Forelimb muscle (tissue), 1 donor: ENCODE measurements at places on chromosomes 3 and 15.

DNA sequence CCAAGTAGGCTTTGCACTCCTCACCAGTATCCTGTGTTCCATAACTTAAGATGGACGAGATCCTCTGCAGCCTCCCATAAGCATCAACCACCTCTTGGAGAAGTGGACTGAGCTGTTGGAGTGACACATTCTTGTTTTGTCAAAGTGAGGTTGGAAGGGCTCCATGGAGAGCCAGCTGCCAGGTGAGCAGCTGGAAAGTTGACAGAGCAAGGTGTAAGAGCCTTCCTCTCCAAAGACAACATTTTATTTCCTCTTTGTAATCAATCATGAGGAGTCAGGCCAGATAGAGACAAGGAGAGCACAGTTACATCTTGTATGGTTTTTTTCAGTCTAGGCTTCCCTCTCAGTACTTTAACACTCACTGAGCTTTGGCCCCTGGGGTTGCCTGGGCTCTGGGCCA lies 5.1 kb downstream of the ABI3BP start:
- no peak for DNase-seq

GRCh38 chr3:125129512-125129997 lies 73.8 kb upstream of the HEG1 start:
- DNase-seq: peak; percentile 92

DNA sequence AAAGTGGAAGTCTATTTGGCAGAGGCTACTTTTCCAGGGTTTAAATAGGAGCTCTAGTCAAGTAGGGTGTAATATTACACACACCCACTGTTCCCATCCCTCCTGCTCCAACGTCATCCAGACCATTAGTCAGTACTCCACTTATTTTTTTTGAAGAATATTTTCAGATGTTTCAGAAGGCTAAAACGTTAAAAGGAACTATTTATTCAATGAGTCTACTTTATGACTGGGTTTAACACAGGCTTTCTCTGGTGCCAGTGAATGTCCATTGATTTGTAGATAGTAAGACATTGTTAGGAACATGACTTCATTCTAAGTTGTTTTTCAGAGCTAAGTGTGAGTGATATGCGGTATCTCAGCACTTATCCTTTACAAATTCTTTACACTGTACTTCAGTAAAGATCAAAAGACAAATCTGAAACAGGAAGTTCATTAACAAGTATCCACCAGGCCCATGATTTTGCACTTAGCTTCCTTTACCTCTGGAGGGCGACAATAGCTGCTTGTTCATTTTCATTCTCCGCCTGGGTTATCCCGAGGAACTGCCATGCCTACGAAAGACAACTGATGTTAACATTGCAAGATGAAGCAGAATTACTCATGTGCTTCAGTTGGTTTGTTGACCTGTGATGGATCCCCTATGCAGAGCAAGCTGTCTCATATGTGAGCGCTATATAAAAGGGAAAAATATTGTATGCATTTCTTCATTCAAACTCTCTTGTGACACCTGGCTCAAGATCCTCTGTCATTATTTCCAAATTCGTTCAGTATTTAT lies 158.7 kb downstream of the USP13 start:
- peak; percentile 14 for DNase-seq

DNA sequence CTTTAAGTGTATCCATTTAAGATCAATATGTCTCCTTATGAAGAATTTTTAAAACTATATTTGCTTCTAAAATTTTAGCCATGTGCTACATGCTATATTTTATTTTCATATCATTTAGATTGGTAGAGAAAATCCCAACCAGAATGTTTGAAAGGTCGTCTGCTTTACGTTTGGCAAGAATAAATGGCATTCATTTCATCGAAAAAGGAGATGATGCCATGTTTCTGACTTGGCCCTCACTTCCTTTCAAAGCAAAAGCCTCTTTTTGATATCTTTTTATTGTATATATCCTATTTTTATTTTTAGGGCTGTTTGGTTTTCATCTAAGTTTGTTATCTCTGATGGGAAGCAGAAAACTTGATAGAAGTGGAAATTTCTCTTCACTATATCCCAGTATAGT lies 176.2 kb downstream of the PLCL2 start:
- no peak for DNase-seq

DNA sequence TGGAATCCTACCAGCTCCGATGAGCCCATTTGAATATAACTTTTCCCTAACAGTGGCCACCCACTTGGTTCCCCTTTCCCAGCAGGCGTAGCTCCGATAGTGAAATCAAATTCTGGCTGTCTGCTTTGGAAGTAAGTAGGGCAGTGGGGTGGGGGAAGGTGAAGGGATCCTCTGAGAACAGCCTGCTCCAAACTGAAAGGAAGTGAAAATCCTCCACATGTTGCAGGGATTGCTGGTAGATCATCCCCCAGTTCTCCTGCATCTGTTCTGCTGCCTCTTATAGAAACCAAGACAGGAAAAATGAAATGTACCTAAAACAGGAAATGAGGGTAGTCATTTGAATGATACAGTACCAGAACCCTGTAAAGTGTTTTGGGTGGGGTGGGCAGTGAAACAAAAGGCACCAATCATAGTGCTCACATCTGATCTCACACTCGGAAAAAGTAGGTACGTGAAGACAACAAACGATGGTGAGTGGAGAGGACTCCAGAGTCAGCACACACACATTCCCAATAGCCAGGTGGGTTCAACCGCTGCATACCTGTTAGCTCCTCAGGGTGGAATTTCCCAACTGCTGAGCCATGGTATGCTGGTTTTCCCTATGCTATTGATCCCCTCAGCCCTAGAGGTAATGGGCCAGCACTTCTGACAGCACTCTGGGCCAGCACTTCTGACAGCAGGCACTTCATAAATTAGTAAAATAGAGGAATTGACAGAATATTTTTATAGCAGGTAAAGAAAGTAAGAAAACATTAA lies 304.9 kb upstream of the ADAMTS9 start:
- no peak for DNase-seq

GRCh38 chr3:175879417-175879816 lies 1020.3 kb downstream of the NAALADL2 start:
- DNase-seq: no peak

DNA sequence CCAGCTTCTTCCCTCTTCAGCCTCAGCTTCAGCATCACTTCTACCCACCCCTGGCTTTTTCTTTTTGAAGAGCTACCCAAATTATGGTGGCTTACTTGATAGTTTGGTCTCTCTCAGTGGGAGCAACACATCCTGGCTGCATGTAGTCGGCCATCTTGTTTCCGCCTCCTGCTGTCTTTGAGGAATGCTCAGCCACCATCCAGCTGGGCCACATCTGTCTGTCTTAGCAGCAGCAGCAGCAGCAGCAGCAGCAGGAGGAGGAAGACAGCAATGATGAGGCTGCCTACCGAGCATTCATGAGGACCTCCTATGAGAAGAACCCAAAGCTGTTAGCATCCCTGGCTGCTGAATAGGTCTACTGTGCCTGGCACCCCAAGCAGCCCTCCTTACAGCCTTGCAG lies 19.7 kb downstream of the IL16 start:
- DNase-seq: no peak
